ENCODE measurements at places on chromosomes 4 and X.

DNA sequence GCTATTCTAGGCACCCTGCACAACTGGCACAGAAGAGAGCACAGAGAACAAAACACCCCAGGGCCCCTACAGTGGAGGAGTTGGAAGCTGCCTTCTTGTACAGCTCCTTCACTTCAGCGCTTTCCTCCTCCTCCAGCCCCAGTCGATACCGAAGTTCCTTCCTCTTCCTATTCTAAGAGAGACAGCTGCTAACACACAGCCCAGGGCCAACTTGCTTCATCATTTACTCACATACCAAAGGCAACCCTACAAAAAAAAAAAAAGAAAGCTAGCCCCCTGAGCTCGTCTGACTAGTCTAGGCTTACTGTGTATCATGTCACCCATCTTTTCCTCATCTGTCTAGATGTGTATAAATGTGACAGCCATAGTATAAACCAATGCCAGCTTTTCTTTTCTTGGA is 64.5 kb downstream of the MID1 start:
- no peak for DNase-seq

DNA sequence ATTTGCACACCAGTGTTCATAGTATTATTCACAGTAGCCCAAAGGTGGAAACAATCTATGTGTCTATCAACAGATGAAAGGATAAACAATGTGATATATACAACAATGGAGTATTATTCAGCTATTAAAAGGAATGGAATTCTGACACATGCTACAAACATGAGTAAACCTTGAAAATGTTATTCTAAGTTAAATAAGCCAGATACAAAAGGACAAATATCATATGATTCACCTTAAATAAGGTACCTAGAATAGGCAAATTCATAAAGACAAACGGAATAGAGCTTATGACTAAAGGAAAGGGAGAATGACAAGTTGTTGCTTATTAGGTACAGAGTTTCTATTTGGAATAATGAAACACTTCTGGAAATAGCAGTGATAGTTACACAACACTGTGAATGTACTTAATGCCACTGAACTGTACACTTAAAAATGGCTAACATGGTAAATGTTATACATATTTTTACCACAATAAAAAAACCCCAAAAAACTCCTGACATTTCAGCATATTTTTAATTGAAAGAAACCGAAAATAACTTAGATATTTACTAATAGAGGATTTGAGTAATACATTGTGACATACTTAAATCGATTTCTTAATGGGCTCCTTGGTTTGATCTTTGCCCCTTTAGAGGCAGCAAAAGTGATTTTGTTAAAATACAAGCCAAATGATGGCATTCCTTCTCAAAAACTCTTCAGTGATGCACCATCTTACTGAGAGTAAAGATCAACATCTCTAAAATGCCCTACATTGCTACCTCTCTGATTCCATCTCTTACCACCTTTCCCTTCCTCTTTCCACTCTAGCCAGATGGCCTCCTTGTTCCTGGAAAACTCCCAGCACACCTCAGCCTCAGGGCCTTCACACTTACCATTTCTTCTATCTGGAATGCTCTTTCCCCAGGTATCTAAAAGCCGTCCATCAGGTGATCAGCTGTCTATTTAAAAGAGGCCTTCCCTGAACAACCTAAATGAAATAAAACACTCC is 8.6 kb upstream of the CYP2U1 start:
- DNase-seq, result no peak

DNA sequence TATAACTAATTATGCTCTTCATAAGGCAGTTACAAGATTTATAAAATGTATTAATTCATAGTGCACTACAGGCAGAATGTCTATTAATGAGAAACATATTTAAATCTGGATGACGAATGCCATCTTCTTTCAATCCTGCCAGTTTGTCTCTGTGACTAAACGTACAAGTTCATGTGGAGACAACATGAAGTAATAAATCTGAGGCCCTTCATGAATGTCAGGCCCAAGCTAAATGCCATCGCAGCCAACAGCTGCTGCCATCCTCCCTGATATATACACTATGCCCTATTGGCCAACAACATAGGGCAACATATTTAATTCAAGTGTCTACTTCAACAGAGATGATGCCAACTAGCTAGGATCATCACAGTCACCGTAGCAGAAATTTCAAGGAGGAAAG is 43.7 kb downstream of the TSPAN5 start:
- DNase-seq, result no peak

DNA sequence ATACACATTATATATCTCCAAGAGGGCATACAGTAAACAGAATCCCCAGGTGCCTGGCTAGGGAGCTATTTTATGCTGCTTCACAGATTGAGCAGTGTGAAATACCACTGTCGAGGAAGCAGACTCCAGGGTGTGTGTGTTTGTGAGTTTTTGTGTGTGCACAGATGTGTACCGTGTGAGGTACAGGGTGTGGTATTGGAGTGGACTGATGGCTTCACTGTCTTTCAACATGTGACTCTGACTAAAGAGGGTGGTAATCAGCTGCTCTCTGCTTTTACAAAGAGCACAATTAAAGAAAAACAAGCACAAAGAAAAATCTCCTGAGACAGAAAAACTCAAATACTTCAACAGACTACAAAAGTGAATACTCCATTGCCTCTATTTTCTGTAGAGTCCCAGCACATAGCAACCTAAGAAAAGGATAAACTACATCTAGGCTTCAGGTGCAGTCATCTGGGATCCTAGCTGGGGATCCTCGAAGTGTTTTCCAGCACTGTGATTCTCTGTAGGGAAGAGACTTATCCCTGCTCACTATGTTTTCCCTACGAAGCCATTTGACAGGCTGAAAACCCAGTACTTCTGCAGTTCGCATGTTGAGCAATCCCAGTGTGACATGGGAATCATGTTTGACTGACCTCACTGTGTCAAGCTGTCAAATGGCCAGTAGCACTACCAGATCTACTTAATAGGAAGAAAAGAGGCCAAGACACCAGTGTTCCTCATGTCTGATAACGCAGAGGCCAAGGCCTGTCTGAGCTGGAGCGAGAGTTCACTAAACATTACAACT is 100.3 kb downstream of the CDS1 start:
- no peak for DNase-seq

- DNase-seq, result no peak
Observed at GRCh38 chr4:92183825-92184224, 119.9 kb upstream of the GRID2 start.

DNA sequence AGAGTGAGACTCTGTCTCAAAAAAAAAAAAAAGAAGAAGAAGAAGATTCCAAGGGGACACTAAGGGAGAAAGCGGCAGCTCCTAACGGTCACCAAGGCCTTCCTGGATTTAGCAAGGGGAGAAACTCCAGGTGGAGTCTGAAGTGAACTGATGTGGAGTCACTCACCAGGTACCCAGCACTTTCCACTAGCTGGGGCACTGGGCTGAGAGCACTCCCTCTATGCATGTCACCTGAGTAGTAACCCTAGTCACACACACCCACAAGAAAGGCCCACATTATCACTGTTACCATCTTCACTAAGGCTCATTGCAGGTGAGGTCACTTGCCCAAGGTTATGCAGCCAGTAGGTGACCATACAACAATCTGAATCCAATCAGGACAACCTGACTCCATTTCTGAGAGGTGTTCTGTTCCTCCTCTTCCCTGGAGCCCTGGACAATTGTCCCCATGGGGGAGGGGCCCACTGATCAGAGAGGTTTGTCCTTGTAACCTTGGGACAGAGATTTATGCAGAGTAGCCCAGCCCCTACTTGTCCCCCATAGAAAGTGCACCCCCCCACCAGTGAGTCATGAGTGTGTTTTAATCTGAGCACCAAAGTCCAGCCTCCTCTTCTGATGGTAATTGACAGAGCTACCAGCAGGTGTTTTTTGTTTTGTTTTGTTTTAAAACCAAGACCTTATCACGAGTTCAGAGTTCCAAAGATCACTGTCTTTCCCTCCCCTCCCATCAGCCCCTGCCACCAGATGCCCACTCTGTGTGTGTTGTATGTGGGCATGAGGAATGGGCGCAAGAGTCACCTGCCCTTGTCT is 5.9 kb upstream of the SASH3 start:
- no peak for DNase-seq

DNA sequence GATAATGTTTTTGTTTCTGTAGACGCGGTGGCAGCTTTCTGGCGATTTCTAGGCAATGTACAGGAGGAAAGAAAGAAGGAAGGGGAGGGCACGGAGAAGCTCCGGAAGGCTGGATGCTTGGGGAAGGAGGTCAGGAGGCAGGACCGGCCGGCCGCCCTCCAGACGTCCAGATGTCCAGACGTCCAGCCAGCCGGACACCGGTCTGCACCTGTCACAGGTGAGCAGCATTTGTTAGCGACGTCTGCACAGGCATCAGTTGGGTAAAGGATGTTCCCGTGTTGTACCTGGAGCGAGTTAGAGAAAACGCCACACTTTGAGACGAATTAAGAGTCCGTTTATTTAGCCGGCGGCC is 90.0 kb upstream of the PPP2R3B start:
- DNase-seq, result no peak

- no peak for DNase-seq
Observed at GRCh38 chrX:14554131-14554715, 24.9 kb downstream of the GLRA2 start.

- DNase-seq, result no peak
Observed at GRCh38 chr4:142331646-142332045, 514.5 kb downstream of the INPP4B start.

- no peak for DNase-seq
Observed at GRCh38 chr4:111923786-111924185, 221.5 kb upstream of the FAM241A start.

DNA sequence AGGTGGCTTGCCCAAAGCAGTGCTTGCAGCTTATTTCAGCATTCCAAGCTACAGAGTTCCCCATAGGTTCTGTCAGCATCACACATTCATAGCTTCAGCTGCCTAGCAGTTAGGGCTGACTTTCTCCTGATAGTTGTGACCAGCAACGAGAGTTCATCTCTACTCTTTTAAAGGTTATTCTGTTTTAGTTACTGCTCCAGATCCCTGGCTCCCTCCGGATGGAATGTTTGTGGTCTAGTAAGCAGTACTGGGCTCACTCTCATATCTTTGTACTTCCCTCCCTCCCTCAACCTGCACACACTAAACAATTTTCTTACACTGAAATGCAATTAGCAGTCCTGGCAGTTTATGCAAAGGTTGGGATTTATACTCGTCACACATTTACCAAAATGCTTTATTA is 43.9 kb downstream of the PTTG2 start:
- DNase-seq, result no peak

DNA sequence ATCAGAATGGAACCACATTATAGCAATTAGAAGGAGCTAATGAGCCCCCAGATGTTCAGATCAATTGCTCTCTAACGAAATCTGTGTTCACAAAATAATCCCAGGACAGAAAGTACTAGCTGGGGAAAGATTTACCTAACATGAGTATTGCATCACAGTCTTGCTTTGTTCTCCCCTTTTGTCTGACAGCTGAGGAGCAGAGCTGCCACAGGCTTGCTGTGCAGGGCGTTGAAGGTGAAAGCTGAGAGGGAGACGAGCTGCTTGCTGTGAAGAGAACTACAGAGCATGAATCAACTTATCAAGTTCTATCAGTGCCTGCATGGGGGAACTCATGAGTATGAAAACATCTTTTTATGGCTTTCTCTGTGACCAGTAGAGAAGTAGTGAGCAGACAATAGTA is 441.2 kb downstream of the CENPC start:
- no peak for DNase-seq

- DNase-seq, result no peak
Observed at GRCh38 chrX:49858341-49858740, 20.9 kb upstream of the USP27X start.

DNA sequence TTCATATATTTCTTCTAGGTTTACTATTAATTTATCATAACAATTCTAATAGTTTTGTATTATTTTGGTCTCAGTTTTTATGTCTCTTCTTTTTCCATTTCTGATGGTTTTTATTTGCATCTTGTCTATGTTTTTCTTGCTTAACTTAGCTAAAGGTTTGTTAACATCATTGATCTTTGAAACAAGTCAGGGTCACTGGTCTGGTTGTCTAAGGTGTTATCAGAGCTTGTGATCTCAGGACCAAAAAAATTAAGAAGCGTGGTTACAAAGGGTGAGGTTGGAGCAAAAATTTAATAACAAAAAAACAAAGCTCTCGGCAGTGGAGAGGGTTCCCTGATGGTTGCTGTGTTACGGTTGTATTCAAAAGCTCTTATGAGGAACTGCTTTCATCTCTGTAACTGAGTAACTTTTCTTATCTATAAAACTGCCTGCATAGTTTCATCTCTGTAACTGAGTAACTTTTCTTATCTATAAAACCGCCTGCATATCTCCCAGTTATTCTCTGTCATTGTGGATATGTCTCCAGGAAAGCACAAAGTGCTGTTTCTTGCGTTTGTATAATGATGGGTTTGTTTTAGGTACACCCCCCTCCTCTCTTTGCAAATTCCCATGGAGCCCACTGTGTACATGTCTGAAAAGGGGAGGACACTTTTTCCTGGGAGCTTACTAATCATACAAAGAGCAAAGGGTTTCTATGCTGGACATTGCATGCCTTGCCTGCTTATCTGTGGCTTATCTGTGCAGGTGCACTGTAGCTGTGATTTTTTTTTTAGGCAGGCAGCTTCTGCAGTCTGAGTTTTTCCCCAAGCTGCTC is 62.4 kb upstream of the UGT2B15 start:
- DNase-seq, result no peak

- no peak for DNase-seq
Observed at GRCh38 chrX:111492085-111492484, 19.4 kb upstream of the SERTM2 start.

DNA sequence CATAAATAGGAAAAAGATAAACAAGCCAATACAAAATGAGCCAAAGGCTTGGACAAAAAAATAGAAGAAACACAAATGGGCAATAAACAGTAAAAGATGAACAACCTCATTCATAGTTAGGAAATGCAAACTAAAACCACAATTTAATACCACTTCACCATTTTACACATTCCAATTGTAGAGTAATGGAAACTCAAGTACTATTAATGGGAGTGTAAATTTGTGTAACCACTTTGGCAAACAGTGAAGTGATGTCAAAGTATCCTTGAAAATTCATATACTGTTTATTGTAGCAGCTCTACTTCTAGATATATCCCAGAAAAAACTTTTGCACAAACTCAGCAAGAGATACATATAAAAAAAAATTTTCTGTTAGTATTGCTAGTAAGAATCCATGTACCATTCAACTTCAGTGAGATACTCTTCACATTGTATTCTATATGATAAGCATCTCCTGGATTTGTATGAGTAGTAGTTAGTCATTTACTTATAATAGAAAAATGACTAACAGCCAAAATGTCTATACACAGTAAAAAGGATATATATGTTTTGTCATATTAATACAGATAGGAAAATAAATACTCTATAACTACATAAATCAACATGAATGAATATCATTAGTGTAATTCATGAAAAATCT is 229.8 kb downstream of the DKK2 start:
- DNase-seq, result no peak

DNA sequence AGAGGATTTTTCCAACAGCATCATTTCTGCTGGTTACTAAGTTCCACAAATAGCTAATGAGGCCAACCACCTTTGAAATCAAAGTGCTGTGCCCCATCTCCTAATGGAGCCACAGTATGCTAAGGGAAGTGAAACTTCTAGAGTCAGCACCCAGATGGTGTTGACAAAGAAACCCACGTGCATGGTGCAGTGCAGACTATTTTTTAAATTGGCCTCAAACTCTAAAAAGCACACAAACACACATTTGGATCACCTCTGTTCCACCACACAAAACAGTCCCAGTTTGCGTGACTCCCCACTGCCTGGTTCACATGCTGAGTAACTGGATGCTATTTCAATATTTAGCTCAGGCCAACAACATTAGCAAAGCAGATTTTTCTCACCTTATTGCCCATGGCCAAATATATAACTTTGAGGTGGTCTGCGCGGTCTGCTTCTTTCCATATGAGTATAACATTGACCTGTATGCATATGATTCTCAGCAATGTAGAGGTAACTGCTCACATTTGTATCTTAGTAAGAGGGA is 69.9 kb downstream of the AMELX start:
- DNase-seq, result no peak
